ENCODE measurements at places on chromosomes 6 and 20. TPM values are rescaled to one million over a fixed set of nuclear protein-coding genes. Genes with fewer than 3 reads are reported as not detected.

DNA sequence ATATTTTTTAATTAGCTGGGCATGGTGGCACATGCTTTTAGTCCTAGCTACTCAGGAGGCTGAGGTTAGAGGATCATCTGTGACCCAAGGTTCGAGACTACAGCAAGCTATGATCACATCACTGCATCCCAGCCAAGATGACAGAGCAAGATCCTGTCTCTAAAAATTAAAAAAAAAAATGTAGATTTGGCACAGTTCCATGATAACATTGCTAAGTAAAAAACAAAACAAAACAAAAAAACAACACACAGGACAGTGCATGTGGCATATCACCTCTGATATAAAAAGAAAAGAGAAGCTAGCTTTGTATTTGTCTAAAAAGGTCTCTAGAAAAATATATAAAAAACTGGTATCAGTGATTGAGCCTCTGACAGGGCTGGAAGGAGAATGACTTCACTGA, 24.6 kb downstream of the RNF24 start:
- DNase-seq, result no peak

- no peak for DNase-seq
Measured at GRCh38 chr6:53960311-53960710, 150.9 kb upstream of the MLIP start.

GRCh38 chr6:82097676-82098075, 149.9 kb downstream of the IBTK start:
- DNase-seq, result no peak

The SEL1L2 gene
- total RNA-seq, result not detected

- DNase-seq, result no peak
Measured at GRCh38 chr20:63881451-63882226, 13.3 kb upstream of the DNAJC5 start.

DNA sequence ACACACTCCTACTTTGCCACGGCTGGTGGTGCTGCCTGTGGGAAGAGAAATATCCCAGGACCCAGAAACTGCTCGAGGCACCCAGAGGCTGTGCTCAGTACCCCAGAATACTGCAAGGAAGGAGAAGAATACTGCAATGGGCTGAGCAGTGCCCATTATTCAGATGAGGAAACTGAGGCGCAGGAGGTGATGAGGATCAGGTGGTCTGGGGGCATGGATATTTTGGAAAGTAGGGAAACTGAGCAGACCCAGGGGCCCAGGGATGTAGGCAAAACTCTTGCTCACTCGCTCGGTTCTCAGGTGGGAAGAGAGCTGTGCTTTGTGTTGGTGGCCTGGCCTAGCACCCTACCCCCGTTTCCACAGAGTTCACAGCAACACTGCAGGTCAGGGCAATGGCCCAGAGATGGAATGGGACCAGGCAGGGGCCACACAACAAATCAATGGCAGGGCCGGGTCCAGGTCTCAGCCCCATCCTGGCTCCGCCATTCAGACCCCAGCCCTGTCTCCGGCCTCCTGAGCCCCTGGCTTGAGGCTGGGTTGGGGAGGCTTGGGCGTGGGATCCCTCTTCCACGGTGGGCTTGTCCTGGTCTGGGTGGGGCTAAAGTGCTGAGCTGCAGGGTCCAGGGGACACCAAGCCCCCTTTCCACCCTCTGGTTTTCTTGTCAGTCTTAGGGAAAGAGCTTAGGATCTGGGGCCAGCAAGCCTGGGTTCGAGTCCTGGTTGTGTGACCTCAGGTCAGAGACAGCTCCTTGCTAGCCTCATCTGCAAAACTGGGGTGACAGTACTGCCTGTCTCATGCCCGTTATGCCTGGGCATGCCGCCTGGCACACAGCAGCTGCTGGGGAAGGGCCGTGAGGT, 33.9 kb downstream of the SUN5 start:
- DNase-seq, result no peak

DNA sequence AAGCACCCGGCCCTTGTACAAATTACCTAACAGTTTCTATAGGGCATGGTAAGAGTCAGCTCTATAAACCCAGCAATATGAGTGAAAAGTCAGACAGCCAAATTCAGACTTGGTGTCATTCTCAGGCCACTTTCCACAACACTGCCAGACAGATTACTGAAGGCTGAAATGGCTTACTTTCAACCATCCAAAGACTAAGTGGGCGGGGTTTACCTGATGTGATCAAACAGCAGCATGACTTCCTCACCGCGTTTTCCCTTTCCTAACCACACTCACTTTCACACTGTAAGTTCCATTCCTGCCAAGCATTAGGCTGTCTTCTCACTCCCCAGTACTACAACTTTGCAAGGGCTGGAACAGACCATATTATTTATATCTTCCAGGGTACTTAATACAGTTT, 85.9 kb downstream of the SMLR1 start:
- no peak for DNase-seq

- no peak for DNase-seq
Measured at GRCh38 chr6:18509871-18510643, 122.9 kb downstream of the RNF144B start.

The FNDC1 gene
- 0.36 TPM for total RNA-seq

The ENPP5 gene
- 10.1 TPM for total RNA-seq

DNA sequence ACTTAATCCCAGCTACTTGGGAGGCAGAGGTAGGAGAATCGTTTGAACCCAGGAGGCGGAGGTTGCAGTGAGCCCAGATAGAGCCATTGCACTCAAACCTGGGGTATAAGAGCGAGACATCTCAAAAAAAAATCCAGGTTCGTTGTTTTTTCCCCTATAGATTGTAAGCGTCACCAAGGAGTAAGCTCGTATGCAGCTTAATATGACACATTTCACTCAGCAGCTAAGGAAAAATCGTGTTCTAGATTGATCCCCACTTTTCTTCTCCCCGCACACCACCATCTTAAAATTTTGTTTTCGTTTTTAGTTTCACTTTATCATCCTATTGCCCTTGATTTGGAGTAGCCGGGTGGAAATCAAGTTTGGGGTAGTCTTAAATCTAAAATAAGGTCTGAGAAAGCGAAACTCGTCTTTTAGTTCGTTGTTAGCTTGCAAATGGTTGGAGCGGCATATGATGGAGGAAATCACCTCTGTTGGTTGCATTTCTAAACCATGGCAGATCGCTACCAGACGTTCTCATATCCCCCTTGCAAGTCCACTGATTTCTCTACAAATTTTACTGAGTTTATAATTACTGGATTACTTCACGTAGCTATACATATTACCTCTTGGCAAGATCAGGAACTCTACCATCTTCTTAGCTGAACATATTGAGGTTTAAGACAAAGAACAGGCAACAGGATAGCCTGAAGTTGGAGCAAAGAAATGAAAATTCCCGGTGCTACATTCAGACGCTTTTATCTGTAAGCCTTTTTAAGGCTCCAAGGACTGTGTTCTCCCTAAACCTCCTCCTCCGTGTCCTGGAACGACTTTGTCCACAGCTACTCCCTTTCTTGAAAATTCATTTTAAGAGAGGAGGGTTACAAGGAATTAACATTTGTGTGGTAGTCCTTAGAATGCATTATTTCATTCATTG, 91.1 kb upstream of the BTN3A2 start:
- DNase-seq, result no peak

DNA sequence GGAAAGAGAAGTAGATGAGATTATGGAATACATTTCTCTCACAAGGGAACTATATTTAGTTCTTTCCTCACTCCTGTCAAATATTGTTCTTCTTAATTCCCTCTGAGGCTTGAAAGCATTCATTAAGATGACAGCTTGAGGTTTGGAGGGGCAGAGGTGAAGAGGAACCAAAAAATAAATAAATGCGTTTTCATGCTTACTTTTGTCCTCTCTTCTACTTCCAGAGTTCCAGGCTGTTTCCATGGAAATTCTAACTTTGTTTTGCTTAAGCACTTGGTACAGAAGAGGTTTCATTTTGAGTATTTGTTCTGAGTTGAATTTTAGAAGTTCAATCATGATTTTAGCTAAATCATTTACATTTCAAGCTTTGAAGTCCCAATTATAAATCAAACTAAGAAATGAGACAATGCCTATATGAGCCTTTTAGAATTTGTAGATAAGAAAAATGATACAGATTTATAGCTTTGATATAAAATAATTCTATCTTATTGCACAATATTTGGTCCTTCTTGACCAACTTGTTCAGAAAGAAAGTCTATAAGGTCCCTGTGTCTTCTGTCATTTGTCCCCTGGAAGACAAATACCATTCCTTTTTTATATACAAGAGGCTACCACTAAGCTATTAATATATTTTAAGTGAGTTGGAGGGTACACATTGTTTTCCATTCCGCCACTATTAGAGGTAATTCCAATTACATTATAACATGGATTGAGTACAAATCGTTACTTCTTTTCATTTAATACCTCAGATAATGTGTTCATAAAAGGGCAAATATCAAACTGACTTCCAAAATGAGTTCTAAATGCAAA, 16.3 kb downstream of the RBM24 start:
- no peak for DNase-seq

The HUS1B gene
- total RNA-seq, result not detected

- DNase-seq, result no peak
Measured at GRCh38 chr6:145561095-145562072, 173.9 kb downstream of the EPM2A start.

The E2F1 gene
- total RNA-seq, result 0.45 TPM

All from right cardiac atrium (tissue), 5 donors.